ENCODE measurements at places on chromosomes 6 and 20.
A peak's percentile ranks its signal among the peaks of the same experiment; 100 is the strongest.

GRCh38 chr6:52420668-52421358 lies 671 bp downstream of the EFHC1 start:
- no peak for DNase-seq

- DNase-seq = no peak
Observed at GRCh38 chr6:23951691-23952090, 174.3 kb upstream of the NRSN1 start.

GRCh38 chr6:111661541-111662061 lies 55.9 kb upstream of the TRAF3IP2 start:
- no peak for DNase-seq

- no peak for DNase-seq
Observed at GRCh38 chr6:99186417-99186816, 163.1 kb downstream of the FAXC start.

- DNase-seq = no peak
Observed at GRCh38 chr6:156839129-156839528, 62.0 kb downstream of the ARID1B start.

- no peak for DNase-seq
Observed at GRCh38 chr20:23966298-23966697, 22.3 kb downstream of the GGTLC1 start.

- DNase-seq = no peak
Observed at GRCh38 chr6:143882401-143882930, 18.2 kb downstream of the ZC2HC1B start.

- DNase-seq = no peak
Observed at GRCh38 chr20:63025534-63026331, 19.0 kb upstream of the BHLHE23 start.

GRCh38 chr6:117840541-117840983 lies 66.5 kb upstream of the SLC35F1 start:
- peak; percentile 19 for DNase-seq

DNA sequence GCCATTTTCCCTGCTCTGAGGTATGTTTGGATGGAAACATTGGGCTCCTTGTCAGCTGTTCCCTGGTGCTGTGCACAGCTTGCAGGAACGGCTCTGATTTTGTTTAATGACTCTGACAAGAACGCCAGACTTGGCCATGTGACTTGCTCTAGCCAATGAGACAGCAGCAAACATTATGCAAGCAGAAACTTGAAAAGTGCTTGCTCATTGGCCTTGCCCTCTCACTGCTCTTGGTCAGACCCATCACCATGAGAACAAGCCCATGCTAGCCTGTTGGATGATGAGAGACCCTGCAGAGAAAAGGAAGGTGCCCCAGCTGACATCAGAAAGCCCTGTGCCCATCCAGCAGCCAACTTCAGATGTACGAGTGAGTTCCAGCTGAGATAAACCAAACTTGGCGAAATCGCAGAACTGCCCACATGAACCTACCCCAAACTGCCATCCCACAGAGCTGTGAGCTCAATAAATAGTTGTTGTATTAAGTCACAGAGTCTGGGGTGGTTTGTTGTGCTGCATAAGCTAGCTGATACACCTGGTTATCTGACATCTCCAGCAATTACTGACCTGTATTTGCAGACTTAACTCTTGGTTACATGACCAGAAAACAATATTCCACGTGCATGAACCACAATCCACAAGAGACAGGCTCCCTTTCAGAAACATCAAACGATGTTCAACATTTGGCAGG lies 96.9 kb downstream of the JPH2 start:
- no peak for DNase-seq

DNA sequence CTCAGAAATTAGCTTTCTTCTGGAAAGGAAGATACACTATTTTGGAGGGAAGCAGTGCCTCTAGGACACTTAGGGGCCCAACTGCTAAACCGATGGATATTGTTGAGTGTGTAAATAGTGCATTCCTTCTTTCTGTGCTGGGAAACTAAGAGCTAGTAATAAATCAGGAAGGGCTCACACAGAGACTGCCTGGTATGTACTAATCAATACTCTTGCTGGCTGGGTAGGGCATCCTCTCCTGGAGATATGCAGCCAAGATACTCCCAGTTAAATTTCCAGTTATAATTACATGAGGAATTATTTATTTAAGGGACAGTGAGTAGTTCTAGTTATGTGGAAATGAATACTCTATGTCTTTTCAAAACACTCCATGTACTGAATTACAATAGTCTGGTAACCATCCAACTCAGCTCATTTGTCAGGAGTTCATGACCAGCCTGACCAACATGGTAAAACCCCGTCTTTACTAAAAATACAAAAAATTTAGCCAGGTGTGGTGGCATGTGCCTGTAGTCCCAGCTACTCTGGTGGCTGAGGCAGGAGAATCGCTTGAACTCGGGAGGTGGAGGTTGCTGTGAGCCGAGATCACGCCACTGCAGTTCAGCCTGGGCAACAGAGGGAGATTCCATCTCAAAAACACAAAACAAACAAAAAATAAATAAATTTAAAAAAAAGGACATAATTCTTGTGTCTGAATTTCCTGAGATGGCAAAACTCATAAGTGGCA lies 100.0 kb downstream of the OR2B2 start:
- DNase-seq = no peak

DNA sequence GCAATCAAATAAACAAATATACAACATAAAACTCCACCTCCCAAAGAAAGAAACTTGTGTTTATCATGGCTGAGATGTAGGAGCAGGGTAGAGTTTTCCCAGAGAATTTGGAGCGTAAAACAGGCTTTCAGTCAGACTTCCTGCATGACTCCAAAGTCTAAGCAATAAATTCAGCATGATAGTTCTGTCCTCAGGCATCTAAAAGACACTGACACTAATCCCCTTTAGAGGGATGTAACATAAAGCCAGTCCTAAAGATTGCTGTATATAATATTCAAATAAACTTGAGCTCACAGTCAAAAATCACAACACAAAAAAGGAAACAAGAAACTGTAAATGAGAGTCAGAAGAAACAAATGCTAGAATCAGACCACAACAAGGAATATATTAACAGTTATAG lies 234.4 kb downstream of the CENPW start:
- no peak for DNase-seq

GRCh38 chr6:40733770-40734396 lies 146.7 kb upstream of the LRFN2 start:
- no peak for DNase-seq

DNA sequence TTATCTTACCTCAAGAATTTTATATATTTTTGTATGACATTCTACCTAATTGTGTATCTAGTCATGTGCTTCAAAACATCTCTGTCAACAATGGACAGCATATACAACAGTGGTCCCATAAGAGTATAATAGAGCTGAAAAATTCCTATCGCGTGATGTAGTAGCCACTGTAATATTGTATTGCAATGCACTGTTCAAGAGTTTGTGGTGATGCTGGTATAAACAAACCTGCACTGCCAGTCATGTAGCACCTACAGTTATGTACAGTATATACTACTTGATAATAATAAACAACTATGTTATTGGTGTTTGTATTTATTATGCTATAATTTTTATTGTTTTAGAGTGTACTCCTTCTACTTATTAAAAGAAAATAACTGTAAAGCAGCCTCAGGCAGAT lies 672.7 kb downstream of the CD109 start:
- DNase-seq = no peak

- DNase-seq = no peak
Observed at GRCh38 chr6:131858765-131859415, 51.1 kb downstream of the ENPP1 start.

- no peak for DNase-seq
Observed at GRCh38 chr20:60990061-60990460, 262.0 kb upstream of the CDH4 start.

- no peak for DNase-seq
Observed at GRCh38 chr6:29005183-29005885, at the start of gene ZNF311. Gene ZNF311 (minus strand): TSS chr6:29005315. CDS start chr6:29003954, 1,361 bp downstream.

DNA sequence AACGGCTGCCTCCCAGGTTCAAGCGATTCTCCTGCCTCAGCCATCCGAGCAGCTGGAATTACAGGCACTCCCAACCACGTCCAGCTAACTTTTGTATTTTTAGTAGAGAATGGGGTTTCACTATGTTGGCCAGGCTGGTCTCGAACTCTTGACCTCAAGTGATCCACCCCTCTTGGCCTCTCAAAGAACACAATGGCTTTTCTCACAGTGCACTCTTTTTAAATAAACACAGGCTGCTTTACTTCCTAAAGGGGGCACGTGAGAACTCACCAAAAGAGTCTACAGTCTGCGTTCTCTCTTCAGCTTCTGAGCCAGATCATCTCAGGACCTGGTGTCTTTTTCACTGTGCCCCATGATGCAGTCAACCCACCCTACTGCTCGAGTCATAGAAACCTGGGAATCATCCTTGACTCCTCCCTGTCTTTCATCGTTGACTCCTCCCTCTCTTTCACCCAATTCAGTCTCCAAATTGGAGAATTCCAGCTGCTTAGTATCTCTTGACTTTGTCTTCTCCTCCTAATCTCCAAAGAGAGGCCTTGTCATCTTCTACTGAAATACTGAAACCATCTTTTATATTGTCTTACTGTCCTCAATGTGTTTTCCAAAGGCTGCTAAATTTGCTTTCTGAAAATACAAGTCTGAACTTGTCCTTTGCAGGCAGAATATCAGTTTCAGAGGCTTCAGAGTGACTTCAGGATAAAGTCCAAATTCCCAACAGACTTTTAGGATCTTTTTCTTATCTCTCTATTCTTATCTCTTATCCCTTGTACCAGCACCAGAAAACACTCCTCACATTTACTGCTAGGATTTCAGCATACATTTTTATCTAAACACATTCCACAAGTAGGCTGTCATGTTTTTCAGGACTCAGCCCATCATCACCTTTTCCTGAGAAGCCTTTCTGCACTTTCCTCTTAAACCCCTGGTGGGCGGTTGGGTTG lies 323.4 kb downstream of the SYNE1 start:
- DNase-seq = no peak

- no peak for DNase-seq
Observed at GRCh38 chr6:16921399-16922110, 160.3 kb upstream of the ATXN1 start.

GRCh38 chr6:51778666-51779065 lies 308.7 kb downstream of the PKHD1 start:
- DNase-seq = no peak

DNA sequence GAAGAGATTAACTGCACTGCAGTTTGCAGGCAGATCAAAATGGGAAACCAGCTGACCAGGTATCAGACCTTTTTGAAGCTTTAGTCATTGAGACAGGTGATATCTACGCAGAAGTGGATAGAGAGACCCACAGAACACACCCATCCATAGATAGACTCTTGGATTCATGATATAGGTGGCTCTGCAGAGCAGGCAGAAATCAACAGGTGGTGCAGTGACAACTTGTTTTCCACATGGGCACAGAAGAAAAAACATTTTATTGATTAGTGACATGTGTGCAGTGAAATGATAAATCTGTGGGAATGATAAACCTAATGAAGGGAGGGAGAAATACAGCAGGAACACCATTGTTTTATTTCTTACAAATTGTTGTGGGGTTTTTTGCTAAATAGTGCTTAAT lies 45.2 kb downstream of the NUDT3 start:
- DNase-seq = no peak

DNA sequence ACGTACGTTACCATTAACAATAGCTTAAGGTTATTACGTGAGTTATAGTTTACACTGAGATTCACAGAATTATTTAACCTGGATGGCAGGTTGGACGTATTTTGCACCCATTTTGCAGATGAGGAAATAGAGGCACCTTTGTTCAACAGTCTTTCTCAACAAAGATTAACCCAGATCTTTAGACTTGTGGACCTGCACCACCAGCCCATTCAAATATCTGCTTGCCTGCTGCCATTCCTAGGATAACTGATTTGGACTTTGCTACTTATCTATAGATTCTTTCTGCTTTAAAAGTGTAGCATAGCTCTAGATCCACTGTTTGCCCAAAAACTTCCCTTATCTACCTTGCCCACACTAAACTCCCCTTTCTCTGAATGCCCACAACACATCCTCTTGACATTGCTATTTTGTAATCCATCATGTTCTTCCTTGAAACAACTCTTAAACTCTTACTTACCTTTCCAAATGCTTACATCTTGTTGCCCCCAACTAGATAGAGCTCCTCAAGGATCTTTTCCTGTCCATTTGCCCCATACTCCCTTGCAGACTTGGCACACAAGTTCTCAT lies 56.4 kb upstream of the TNFAIP3 start:
- DNase-seq = no peak

GRCh38 chr6:21451546-21452013 lies 142.0 kb upstream of the SOX4 start:
- no peak for DNase-seq

DNA sequence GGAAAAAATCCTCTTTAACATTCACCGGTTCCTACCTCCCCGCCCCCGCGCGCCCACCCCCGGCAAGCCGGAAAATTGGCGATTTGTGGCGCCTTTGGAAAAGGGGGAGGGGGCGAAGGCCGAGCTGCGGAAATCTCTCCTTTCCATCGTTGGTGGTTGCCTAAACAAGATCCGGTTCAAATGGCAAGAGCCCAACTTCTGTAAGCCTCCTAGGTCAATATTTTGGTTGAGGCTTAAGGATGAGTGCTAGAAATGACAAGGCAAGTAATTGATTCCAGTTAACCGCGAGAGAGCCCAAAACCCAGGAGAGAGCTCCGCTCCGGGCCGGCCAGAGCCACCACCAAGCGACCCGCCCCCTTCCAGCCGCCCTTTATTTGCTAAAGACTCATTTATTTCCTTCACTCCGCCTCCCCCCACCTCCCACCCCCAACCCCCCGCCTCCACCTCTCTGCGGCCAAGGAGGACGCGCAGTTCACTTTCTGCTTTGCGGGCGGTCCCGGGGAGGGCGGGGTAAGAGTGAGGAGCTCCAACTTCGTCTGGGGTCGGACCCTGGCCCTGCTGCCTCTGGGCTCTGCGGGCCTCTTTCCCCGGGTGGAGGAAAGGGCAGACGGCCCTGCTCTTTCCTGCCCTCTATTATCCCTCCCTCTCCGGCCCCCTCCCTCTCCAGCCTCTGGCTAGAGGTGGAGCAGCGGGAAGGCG lies 838 bp upstream of the NKX2-2 start:
- no peak for DNase-seq

DNA sequence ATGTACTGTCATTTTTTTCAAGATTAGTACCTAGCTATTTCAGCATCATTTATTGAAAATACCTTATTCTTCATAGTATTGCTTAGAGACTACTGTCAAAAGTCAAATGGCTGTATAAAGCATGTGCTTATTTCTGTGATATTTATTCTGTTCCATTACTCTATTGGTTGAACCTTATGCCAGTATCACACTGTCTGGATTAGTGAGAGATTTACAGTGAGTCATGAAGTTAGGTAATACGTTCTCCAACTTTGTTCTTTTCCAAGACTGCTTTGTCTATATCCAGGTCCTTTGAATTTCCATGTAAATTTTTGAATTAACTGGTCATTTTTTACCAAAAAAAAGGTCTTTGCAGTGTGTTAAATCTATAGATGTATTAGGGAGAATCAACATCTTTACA lies 18.6 kb upstream of the RNF217 start:
- no peak for DNase-seq

- DNase-seq = no peak
Observed at GRCh38 chr6:105748737-105749161, 337.4 kb upstream of the PRDM1 start.

DNA sequence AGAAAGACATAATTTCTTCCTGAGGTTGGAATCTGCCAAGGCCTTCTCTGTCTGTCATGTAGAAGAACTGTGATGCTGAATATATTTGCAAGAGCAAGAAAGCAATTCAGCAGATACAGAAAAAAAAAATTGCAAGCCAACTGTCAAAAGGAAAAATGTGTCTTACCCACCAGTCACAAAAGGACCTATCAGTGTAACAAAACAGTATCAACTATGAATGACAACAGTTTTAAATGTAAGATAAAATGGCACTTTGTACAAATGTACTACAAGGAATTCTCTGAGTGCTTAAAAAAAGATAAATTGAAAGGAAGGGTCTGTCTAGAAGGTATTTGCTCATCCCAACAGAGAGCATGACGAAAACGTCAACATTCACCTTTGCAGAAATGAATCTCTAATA lies 185.3 kb upstream of the TFAP2D start:
- DNase-seq = no peak

GRCh38 chr20:53692465-53693067 lies 98.9 kb upstream of the ZNF217 start:
- DNase-seq = no peak
